ENCODE measurements at places on chromosomes 13 and 19.

DNA sequence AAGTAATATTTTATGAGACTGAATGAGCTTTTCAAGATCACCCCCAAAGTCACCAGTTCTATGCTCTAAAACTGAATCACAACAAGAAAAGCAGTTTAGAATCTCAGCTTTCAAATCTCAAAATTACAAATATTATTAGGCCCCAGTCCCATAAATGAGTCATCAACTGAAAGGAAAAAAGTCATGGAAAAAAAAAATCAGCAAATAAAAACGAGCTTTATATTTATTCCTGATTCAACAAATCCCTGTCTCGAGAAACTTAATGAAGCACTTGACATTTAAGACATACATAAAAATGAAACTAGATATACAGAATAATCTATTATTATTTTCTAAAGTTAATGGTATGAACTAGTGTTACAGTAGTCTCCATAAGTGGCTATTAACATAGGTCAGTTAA is 203.0 kb downstream of the DIAPH3 start:
- DNase-seq: no peak

DNA sequence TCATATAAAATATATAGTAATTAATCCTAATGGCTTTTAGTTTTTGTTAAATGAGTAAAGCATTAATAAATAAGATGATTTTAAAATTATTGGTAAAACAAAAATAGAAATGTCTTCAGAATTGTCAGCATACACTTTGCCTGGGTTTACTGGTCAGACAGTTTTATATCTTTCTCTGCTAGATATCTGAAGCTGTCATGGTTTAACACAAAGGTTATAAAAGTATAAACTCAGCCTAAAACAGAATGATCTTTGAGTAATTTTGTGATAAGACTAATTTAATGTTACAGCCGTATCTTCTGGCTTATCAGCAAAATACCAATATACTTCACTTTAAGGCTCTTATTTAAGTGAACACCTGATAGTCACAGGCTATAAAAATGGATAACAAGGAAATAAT is 17.8 kb upstream of the NAA16 start:
- DNase-seq: no peak

DNA sequence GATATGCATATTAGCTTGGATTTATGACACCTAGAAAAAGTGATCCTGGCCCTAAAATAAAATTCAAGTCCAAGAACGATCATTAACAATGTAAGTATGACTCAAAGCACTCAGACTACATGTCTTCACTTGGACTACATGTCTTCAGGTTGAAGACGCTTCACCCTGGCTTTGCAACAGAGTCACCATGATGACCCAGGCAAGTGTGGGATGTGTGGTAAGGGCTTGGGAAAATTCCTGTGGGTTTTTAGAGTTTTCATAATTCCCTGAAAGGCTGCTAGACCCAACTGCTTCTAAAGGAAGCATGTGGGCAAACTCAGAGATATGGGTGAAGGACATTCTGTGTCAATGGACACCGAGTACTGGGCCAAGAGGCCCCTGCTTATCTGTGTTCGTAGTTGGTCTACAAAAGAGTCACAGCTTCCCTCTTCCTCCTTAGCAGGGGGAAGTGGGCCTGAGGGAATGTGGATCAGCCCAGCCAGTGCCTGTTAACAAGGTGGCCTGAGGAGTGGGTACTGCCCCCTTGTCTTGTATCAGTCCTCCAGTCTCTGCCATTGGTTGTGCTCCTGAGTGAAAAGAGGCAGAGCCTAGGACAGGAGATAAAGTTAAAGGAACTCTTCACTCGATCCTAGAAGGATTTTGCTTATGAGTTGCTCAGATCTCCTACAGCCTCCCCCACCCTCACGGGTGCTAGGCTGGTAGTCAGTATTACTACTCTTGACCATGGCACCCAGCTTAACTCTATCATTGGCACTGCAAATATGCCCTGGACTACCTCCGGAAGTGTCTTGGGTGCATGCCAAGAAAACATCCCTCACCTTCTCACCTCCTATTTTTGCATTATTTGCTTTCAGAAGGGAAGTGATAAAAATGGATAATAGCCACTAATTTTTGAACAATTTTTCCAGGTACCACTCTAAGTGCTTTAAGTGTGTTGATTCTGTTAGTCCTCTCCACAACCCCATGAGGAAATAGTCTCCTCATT is 406.3 kb downstream of the COG6 start:
- no peak for DNase-seq

- no peak for DNase-seq
Measured at GRCh38 chr19:37669450-37669914, 14.2 kb upstream of the ZFP30 start.

- no peak for DNase-seq
Measured at GRCh38 chr13:99724633-99725517, 223.6 kb downstream of the TM9SF2 start.

- peak; percentile 34 for DNase-seq
Measured at GRCh38 chr19:11767633-11768133, 883 bp downstream of the ZNF441 start.
